Chondrocyte (in vitro differentiated cells): ENCODE measurements at places on chromosomes 4 and X. TPM values are rescaled to one million over a fixed set of nuclear protein-coding genes. Genes with fewer than 3 reads are reported as not detected.

DNA sequence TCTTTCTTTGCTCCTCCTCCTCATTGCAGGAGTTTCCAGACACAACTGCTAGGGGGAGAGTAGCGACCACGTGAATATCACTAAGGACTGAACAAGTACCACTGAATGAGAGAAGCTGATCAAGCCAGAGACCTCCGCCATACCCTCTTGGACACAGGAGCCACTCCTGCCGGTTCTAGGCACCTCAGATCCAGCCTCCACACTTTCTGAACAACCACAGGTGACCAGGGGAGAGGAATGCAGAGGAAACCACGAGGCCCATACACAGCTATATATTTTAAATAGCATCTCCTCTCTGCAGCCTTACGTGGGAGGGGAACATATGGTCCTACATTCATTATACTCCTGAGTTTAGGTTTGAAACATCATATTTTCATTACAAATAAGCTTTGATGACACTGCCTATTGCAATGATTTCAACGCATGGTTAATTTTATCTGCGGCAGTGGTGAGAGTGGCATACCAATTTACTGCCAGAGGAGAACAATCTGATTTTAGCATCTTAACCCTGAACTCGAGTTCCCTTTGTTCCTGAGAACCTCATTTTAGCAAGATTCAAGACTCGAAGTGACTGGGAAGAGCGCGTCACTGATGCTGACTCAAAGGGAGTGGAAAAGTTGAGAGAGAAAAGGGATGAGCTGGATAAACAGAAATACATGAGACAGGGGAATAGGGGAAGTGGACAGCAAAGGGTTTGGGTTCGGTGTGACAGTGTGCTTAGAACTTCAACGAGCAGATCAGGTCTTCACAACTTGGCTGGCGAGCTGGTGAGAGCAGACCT is 231.7 kb upstream of the PPARGC1A start:
- H3K36me3 ChIP-seq: no peaks in the 10 kb centered on the region
- peaks cover 3% of the 10 kb centered on the region for H3K4me1 ChIP-seq
- H3K27ac ChIP-seq: no peak overlapping the region
- no peak for DNase-seq
- H3K4me3 ChIP-seq: no peak overlapping the region
- no peaks in the 10 kb centered on the region for H3K27me3 ChIP-seq

Gene RADX
- total RNA-seq: 0.17 to 0.31 TPM in 2 of 3 replicates, not detected in the other

DNA sequence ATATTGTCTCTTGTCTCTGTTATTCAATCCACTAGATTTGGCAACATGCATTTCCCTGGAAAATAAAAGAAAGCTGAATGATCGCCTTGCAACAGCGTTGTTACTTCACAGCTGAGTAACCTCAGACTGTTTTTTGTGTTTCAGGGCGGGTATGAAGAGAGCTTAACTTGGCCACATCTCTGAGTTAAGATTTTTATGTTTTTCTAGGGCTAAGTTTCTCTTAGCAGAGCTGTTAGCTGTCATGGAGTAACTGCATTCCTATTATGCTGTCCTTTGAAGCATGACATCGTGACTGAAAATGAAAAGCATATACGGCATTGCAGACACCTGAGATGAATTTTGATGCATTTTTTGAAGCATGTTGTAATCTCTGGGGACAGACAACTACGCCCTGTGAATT is 1798.9 kb downstream of the PCDH7 start:
- peaks cover 10% of the 10 kb centered on the region for H3K4me1 ChIP-seq
- no peaks in the 10 kb centered on the region for H3K27me3 ChIP-seq
- no peak for DNase-seq
- H3K36me3 ChIP-seq: no peaks in the 10 kb centered on the region

Gene TMSB15B
- 6.8 to 12.5 TPM (median 9.7 TPM) in 3 replicates for total RNA-seq

DNA sequence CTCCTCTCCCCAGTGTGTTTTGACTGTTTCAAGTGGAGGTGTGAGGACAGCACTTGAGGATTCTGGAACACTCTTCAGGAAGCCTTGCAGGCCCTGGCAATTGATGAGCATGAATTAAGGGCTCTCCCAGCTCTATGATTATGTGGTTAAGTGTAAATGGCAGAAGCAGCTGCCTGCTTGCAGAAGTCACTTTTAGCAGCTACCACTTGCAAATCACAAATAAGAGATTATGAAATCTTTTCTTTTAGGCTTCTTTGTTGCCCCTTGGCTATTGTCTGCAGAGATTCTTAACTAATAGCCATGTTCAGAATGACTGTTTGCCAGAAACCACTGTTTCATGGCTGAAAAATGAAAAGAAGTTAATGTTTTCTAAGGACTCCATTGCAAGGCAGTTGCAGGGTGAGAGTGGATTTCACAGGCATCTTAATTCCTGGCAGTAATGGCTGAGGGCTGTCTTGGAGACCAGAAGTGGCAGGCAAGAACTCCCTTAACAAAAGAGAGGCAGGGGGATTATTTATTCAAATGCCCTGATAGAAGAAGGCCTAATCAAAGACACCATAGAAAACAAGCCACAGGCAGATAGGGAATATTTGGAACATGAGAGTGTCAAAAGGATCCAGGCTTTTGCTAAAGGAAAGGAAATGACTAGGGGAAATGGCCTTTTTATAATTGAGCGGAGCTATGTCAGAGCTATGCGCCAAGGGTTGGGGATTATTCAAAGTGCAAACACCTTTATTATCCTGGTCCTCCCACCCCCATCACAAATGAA is 8.3 kb upstream of the HOPX start:
- H3K4me3 ChIP-seq: no peak overlapping the region
- no peak overlapping the region for H3K27ac ChIP-seq
- peaks cover 23% of the 10 kb centered on the region for H3K27me3 ChIP-seq
- DNase-seq: no peak

- H3K4me1 ChIP-seq: peaks cover 11% of the 10 kb centered on the region
- DNase-seq: no peak
- H3K27ac ChIP-seq: no peak overlapping the region
- no peaks in the 10 kb centered on the region for H3K27me3 ChIP-seq
Observed at GRCh38 chr4:185171373-185172071, 28.5 kb downstream of the SLC25A4 start.

Gene LRIT3
- total RNA-seq: 0.07 to 0.17 TPM in 2 of 3 replicates, not detected in the other

DNA sequence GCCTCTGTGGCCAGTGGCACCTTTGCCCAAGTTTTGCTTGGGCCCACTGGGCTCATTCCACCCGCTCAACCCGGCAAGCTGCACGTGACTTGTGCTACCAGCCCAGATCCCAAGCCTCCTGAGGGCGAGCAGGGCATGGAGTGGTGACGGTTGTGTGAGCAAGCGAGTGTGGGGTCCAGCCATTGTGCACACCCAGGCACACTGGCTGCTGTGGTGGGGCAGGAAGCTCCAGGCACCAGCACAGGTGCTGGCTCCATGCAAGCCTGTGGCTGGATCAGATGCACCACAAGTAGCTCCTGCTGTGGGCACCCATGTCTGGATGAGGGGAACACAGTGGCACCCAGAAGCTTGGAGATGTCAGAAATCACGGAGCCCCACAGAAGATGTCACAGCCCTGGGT is 557.0 kb upstream of the GNPDA2 start:
- peak; percentile 64 for DNase-seq
- no peak overlapping the region for H3K27ac ChIP-seq
- H3K4me3 ChIP-seq: no peak overlapping the region
- H3K36me3 ChIP-seq: no peaks in the 10 kb centered on the region

DNA sequence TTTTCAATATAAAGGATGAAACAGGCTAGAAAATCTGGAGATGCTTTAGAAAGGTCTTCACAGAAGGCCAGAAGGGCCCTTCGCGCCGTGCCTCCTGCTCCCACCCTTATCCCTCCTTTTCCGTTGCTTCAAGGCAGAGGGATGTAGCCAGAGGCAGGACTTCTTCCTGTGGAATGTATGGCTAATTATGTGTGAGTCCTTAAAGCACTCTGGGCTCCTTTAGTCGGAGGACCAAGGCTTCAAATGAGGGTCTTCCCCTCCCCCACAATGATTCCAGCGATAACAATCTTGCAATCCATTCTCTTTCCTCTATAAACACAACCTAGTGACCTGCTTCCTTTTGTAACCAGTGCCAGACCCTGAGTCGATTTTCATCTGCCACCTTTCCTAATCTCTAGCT is 103.5 kb downstream of the GPC3 start:
- H3K4me1 ChIP-seq: no peaks in the 10 kb centered on the region
- no peaks in the 10 kb centered on the region for H3K36me3 ChIP-seq
- no peak overlapping the region for H3K27ac ChIP-seq
- no peak overlapping the region for H3K4me3 ChIP-seq
- H3K27me3 ChIP-seq: no peaks in the 10 kb centered on the region

Gene TMEM144
- 2.6 to 4.1 TPM (median 3.0 TPM) in 3 replicates for total RNA-seq

Gene PAK3
- 0.27 to 0.46 TPM (median 0.41 TPM) in 3 replicates for total RNA-seq

DNA sequence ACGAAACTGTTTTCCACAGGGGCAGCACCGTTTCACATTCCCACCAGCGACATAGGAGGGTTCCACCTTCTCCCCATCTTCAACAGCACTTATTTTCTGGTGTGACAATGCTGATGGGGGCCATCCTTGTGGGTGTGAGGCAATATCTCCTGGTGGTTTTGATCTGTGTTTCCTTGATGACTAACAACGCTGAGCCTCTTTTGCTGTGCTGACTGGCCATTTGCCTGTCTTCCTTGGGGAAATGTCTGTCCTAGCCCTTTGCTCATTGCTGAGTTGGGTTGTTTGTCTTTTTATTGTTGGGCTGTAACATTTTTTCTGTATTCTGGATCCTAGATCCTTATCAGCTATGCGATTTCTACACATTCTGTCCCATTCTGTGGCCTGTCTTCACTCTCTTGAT is 33.7 kb downstream of the ATP2B3 start:
- no peak overlapping the region for H3K27ac ChIP-seq
- H3K27me3 ChIP-seq: no peaks in the 10 kb centered on the region
- peaks cover 3% of the 10 kb centered on the region for H3K36me3 ChIP-seq

DNA sequence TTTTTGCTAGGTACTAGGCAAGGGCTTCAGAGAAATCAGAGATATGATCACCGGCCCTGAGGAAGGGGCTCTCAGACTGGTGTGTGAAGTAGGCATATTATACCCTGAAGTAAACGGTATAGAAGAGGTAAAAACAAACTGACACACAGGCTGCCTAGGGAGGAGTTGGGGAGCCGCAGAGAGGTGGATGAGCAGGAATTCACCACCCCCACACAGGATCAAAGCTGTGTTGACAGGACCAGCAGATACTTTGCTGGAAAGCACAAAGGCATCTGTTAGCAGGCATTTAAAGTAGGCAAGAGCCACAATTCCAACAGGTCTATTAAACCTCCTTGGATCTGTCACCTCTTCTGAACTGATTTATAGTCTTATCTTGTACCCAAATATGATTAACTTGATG is 71.8 kb upstream of the GPR34 start:
- no peak overlapping the region for H3K4me3 ChIP-seq
- H3K4me1 ChIP-seq: peaks cover 17% of the 10 kb centered on the region
- DNase-seq: no peak
- H3K27me3 ChIP-seq: no peaks in the 10 kb centered on the region
- H3K27ac ChIP-seq: no peak overlapping the region

- H3K4me1 ChIP-seq: peaks cover 11% of the 10 kb centered on the region
- H3K27ac ChIP-seq: no peak overlapping the region
- H3K4me3 ChIP-seq: no peak overlapping the region
- no peaks in the 10 kb centered on the region for H3K27me3 ChIP-seq
- no peak for DNase-seq
Observed at GRCh38 chr4:182778222-182778982, 138.8 kb downstream of the DCTD start.

- no peaks in the 10 kb centered on the region for H3K27me3 ChIP-seq
- peaks cover 49% of the 10 kb centered on the region for H3K4me1 ChIP-seq
Observed at GRCh38 chr4:76783836-76784235, 114.1 kb downstream of the SOWAHB start.

DNA sequence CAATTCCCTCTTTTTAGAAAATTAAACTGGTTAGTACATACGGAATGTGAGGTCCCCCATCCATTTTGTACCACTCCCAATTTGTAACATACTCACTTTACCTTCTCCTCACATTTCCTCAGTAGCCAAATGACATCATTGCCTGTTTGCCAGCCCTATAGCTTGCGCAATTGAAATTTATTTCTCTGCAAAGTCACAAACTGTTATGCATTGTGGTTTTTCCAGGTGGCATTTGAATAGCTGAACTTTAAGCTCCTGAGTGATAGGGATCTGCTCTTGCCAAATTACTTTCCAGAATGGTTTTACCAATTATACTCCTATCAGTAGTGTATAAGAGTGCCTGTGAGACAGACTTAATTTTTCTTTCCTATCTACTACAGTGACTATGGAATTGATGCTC is 7.7 kb downstream of the COL4A5 start:
- H3K4me3 ChIP-seq: no peak overlapping the region
- no peak overlapping the region for H3K27ac ChIP-seq
- H3K36me3 ChIP-seq: peaks cover 5% of the 10 kb centered on the region
- no peaks in the 10 kb centered on the region for H3K27me3 ChIP-seq

Gene HOPX
- total RNA-seq: 2.0 to 2.7 TPM in 2 of 3 replicates, not detected in the other

GRCh38 chr4:30402276-30402675 is 317.9 kb upstream of the PCDH7 start:
- no peaks in the 10 kb centered on the region for H3K27me3 ChIP-seq
- H3K27ac ChIP-seq: peak overlapping the region; percentile 51
- H3K4me3 ChIP-seq: no peak overlapping the region
- DNase-seq: no peak
- no peaks in the 10 kb centered on the region for H3K36me3 ChIP-seq

GRCh38 chrX:131054906-131055305 is 3.2 kb upstream of the ARHGAP36 start:
- H3K4me3 ChIP-seq: no peak overlapping the region
- H3K36me3 ChIP-seq: no peaks in the 10 kb centered on the region
- no peak for DNase-seq
- H3K27ac ChIP-seq: no peak overlapping the region
- H3K27me3 ChIP-seq: peaks cover 37% of the 10 kb centered on the region
- H3K4me1 ChIP-seq: peaks cover 3% of the 10 kb centered on the region

Gene PGAM4
- total RNA-seq: not detected in 3 replicates

- no peaks in the 10 kb centered on the region for H3K4me1 ChIP-seq
- no peaks in the 10 kb centered on the region for H3K27me3 ChIP-seq
- DNase-seq: no peak
- H3K4me3 ChIP-seq: no peak overlapping the region
Observed at GRCh38 chrX:152343306-152343705, 107.8 kb downstream of the GABRA3 start.

- no peaks in the 10 kb centered on the region for H3K36me3 ChIP-seq
- H3K4me3 ChIP-seq: no peak overlapping the region
- H3K4me1 ChIP-seq: peaks cover 24% of the 10 kb centered on the region
- H3K27me3 ChIP-seq: no peaks in the 10 kb centered on the region
Observed at GRCh38 chrX:34716302-34716701, 59.2 kb upstream of the TMEM47 start.

DNA sequence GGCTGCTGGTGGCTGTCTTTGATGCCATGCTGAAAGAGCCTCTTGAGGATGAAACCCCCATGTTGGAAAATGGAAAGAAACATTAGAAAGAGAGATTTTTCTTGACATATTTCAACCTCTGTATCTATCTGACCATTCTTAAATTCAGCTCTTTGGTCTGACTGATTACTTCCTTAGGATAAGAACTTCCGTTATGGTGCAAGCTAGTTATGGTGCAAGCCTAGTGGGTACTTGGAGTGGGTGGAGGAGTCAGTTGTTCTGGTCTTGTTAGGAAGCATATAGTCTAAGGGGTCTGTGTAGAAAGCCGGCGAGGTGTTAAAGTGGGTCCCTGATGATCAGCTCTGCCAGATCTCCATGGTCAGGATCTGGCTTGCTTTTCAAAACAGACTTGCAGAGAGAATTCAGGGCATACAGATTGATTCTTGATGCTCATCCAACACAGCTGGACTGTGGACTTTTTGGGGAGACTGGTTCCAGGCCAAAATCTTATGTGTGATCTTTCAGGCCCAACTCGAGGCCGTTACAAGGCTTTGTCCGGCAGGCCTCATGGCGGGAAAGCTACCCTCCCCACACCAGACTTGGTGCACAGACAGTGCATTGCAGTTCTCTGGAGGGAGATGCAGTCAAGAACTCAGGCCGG is 82.8 kb upstream of the BOD1L1 start:
- H3K27ac ChIP-seq: no peak overlapping the region
- DNase-seq: no peak
- peaks cover 9% of the 10 kb centered on the region for H3K27me3 ChIP-seq
- H3K4me3 ChIP-seq: no peak overlapping the region

GRCh38 chr4:632926-633325 is 7.6 kb downstream of the PDE6B start:
- peaks cover 24% of the 10 kb centered on the region for H3K27me3 ChIP-seq
- peak; percentile 40 for DNase-seq
- peaks cover 7% of the 10 kb centered on the region for H3K4me1 ChIP-seq
- no peak overlapping the region for H3K27ac ChIP-seq
